ENCODE measurements at places on chromosomes 5 and 9.

DNA sequence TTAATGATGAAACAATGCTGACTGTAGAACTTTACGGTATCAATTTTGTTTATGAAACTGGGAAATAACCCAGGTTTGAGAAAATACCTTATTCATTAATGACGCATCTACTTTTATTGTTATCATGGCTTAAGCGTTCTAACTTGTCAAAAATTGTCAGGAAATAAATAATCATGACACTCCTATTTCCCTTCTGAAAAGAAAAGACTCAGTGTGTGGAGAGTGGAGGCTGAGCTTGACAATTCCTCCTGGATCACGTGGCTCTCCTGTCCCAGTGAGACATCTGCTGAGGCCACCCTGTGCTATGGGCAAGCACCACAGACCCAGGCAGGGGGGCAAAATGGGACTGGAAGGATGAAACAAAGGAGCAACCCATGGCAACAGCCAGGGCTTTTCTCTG is 466.4 kb downstream of the ZNF608 start:
- DNase-seq, result no peak

DNA sequence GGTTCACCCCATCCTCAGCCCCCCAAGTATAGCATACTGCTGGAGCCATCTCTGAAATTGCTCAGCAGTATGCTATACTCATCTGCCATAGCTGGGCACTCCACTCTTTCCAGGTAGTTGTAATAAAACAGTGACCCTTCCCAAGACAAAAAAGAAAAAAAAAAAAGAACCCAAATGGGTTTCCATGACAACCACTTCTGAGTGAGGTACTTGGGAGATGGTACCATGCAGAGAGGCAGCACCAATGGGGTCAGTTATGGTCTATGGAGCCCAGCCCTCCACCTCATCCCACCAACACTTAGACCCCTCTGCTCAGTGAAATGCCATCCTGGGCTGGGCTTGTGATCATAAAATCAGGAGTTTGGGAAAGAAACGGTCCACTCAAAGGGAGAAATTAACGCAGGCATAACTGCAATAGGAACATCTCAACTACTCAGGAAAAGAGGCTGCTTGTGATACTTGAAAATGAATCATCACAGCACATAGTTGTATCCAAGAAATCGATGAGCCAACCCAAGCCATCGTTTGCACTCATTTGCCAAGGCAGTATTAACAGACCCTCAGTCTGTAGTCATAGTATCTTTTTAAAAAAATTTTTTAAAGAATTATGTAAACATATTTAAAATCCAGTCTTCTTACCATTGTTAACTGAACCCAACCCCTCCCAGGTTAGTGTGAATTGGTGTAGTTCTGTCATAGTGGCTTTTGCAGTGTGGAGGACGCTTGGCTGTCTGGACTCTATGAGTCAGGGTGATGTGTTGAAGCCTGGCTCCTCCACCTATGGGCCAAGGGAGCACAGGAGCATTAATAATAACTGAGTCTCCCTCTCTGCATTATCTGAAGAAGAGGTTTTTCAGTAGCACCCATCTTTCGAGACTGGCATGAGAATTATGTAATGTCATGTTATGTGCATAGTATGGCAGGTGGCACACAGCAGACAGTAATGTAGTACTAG is 402.7 kb downstream of the SPOCK1 start:
- DNase-seq, result no peak

- DNase-seq, result no peak
Observed at GRCh38 chr5:166073901-166074581, 2217.4 kb upstream of the WWC1 start.

- peak; percentile 11 for DNase-seq
Observed at GRCh38 chr9:120711841-120712538, 2.3 kb downstream of the MEGF9 start.

DNA sequence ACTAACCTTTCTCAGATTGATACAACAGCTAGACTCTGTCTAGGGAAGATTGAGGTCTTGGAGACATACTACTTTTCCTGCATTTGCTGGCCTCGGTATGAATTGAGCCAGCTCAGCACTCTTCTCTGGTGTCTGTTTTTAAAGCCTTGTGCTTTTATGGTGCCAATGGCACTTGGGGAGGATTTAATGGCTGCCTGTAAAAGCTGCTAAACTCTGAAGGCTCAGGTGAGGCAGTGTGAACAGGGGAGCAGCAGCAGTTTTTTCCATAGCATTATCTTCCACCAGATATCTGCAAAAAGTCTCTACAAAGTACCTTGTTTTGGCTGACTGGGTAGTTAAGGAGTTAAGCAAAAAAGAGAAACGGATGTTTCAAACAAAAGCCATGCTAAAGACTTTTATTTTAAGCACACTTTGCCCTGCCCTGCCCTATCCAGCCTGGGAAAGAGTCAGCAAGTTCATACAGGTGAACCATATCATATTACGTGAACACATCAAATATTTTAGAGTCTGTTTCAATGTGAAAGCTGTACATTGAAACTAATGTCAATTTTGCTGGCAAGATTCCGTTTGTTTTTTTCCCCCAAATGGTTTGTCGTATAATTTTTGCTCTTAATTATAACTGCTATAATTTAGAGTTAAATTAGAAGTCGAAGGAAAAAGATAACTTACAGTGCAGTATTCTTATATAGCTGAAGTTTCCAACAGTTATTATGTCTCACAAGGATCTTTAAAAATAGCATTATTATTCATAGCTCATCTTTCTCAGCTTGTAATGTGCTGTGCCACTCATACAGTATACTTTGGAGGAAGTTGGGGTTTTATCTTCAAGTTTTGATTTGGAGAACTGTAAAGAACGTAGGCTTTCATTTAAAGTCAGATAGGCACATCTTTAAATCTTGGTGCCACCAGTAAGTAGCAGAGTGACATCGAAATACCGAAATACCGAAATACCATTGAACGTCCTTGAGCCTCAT is 424.1 kb upstream of the CD180 start:
- DNase-seq, result no peak

DNA sequence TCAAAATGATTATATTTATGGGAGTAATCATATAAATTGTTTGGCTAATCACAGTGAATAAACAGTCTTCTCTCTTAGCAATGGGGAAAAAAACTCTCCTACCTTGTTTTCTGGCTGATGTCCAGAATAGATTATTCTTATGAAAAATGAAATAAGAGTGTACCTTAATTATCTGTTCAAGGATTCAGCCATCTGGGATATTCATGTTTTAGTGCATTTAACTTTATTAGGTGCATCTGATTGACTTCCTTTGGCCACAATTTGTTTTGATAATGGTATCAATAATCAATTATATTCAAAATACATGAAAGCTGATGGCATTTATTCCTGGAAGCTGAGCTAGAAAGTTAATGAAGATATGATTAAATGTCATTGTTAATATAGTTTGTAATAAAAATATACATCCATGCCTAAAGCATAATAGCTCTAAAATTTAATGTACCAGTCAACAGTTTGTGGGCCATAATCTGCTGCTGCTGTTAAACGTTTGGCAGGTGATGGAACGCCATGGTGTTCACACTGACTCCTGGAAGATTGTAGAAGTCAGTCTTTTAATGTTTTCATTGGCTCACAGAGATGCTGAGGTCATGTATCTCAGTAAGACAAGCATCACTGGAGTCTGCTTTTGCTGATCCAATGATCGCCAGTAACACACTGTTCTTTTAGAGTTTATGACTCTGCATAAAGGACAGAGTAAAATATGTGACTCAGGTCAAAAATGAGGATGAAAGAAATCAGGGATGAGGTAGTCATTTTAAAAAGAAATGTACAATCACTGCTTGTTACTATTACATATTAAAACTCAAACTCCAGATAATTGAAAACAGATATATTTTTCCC is 105.8 kb downstream of the ISL1 start:
- DNase-seq, result no peak

DNA sequence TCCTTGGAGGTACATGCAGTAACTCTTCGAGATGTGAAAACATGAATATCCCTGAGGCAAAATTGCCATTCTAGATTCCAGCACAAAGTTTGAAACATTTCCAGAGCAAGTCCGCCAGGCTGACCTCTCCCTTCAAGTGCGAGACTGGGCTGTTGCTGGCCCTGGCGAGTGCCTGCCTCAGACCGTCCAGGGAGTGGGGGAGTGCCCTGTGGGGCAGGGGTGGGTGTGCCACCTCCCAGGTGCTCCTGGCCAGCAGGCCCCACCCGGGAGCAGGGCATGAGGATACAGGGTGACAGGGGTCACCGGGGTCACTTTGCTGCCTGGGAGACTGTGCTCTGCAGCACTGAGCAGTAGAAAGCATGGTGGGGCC is 199.9 kb downstream of the AOPEP start:
- no peak for DNase-seq

- no peak for DNase-seq
Observed at GRCh38 chr5:75460532-75460931, 50.9 kb downstream of the CERT1 start.

GRCh38 chr5:106906199-106906598 is 764.5 kb downstream of the EFNA5 start:
- DNase-seq, result no peak

- no peak for DNase-seq
Observed at GRCh38 chr9:126980231-126980630, 65.6 kb downstream of the RALGPS1 start.

GRCh38 chr5:149450199-149450598 is 71.1 kb upstream of the IL17B start:
- no peak for DNase-seq

DNA sequence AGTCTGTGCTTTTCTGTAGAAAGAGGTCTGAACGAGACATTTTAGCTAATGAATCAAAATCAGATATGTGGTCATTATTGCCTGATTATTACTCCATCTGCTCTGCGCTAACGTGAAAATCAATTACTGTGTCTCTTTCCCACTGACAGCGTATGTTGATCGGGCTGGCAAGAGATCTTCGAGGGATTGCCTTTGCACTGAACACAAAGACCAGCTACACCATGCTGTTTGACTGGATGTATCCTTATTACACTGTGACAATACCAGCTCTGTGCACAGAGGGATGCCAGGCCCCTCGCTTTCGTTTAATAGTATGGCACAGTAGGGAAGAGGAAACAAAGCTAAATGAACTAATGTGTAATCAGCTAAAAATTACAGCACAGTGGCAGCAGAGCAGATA is 103.7 kb upstream of the TLX3 start:
- DNase-seq, result no peak

DNA sequence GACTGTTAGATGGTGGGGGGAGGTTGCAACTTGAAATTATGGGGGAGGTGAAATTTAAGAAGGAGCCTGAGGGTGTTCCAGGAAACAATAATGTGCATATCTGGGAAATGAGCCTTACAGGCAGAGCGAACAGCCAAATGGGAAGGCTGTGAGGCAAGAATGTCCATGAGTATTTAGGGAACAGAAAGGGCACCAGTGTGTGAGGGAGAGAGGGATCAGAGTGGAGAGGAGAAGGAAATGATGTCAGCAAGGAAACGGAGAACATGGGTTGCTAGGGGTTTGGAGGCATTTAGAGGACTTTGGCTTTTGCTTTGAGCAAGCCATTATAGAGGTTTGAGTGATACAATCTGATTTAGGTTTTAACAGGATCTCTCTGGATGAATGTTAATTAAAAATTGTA is 285.4 kb downstream of the TLE4 start:
- DNase-seq, result no peak

DNA sequence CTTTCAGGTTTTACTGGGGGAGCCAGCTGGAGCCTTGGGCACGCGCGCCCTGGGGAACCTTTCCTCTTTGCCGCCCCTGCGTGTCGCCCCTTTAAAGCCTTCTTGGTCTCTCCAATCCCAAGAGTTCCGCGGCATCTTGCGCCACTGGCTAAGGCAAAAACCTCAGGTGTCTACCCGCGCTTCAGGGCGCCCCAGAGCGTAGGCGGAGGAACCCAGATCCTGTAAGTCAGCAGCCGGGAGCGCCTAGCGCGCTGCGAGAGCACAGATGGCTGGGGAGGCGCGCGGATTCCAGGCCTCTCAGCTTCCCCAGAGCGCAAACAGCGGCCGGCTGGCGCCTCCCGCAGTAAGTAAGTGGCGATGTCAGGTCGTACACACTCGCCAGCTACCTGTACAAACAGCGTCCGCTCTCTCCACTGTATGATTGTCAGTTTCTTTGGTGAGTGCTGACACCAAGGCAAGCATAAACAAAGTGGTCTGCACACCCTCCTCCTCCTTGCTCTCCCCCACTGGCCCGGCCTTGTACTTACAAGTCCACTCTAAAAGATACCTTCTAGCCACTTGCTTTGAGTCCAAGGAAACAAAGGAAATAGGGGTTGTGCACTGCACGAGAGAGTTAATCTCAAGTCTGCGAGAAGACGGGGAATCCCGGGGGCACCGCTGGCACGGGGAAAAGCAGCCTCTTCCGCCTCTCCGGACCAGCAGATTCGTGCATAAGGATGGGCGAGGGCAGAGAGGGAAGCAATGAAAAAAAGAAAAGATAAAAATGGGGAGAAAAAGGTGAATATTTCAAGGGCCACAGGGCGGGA is 2.9 kb downstream of the HTR1A start:
- DNase-seq, result no peak

- no peak for DNase-seq
Observed at GRCh38 chr5:107954254-107954653, 283.5 kb upstream of the EFNA5 start.

- DNase-seq, result no peak
Observed at GRCh38 chr9:70385426-70385825, 29.0 kb downstream of the KLF9 start.

DNA sequence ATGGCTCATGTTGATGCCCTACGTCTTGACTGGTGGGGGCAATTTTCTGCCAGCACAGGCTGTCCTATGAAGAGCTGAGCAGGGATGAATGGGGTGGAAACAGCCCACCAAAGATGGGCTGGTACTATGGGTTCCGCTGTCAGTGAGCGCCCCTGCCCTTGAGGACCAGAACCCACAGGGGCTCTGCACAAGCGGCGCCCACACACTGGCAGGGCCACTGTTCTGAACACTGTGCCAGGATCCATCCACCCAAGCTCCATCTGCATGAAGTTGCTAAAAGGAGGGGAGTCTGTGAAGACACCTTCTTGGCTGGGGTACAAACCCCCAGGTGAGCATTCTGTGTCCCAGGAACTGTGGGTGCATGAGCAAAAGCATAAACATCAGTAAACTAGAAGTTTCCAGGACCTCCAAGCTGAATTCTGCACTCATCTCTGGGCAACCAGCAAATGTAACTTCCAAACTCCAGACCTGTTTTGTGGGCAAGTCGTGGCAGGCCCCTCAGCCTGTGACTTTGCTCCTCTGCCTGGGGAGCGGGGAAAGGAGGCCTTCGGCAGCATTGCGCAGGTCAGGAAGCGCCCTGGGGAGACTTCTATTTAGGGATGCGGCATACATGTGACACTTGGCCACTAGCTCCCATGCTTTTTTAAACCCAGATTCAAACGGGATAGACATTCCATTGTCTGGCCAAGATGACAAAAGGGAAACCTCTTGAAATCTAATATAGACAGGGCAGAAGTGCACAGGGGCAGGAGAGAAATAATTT is 48.9 kb downstream of the PTPN3 start:
- no peak for DNase-seq

DNA sequence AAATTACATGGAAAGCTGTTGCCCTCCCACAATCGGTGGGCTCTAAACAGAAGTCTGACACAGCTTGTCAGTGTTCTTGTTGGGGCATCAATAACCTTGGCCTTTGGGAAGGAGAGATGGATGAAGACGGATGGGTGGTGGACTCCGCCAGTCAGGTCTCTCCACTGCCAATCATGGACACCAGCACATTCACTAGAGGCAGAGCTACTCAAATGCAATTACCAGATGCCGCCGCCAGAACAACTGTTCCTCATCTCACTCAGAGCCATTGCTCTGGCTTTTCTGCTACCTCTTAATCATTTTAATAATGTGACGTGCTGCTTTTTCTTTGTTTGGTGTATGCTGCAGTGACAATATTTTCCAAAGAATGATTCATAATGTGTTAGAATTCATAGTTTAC is 27.9 kb upstream of the SEMA5A start:
- DNase-seq, result no peak

Data from stimulated activated CD4-positive, alpha-beta T cell treated with anti-CD3 and anti-CD28 coated beads, Interleukin-15, amount 100 ng/mL, for 24 hours (primary cell).